ENCODE measurements at places on chromosomes 1 and 21.

DNA sequence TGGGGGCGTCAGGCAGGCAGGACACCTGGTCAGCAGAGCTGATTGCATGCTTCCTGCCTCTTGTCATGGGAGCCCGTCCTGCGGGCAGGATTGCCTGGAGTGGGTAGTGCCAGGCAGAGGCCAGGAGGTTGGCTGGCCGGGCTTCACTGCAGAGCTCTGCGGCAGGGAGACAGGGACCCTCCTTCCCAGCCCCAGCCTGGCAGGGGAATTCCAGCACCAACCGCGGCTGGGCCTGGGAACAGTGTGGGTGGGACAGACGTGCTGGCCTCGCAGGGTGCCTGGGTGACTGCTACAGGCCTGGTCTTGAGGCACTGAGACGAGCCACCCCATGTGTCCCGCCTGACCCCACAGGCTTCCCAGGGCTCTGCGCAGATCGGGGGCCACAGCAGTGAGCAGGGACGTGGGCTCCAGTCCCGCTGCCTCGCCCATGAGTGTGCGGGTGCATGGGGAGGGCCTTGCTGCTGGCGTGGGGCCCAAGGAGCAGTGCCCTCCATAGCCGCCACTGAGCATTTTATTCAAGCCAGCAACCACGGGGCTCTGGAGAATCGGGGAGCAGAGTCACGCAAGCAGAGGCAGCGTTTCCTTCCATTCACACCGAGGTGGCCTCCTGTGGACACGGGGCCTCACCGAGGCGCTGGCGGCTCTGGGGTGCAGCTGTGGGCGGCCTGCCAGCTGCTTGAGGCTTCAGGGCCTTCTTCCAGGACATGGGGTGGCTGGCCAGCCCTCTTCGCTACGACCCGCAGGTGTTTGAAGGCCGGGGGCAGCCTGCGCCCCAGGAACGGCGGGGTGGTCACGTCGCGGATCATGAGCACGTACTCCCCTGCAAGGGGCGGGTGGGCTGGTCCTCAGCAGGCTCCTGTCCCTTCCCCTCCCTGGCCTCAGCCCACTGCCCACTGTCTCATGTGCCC, 70.3 kb downstream of the MORN1 start:
- DNase-seq: no peak

DNA sequence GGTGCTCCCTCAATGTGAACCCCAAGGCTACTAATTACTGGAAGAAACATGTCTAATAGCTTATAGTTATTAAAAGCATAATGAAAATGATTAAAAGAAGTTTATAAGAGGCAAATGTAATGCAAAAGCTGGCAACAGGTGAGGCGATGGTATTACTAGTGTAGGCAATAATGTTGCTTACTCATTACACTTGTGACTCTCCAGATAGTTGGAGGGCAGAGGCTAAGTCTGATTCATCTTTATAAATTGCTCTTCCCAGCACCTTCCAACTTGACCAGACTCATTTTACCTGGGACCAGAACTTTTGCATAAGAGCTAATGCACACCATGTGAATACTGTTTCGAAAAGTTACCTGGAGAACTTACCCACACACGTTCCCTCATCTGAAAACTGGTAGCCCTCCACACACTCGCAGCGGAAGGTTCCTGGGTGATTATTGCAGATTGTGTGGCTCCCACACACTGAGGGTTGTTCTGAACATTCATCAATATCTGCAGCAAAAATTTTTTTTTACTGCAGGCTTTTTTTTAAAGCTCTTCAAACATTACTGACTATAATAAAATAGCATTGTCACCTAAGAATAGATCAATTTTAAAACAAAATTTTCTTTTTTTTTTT, 48.0 kb downstream of the NID1 start:
- no peak for DNase-seq

DNA sequence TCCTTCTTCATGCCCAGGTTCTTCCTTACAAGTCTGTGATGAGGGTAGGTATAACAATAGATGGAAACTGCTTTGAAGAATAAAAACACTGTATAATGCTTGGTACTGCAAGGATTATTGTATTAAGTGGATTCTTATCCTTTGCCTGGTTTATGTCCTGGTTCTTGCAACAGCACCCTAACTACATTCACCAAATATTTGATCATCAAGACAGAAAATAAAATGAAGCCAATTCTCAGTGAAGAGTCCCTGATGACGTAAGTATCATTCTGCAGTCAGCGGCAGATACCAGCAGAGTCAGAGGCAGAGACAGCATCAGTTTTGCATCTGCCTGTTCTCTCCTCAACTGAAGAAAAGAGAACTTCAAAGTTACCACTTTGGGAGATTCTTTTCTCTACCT, 19.7 kb downstream of the ARHGEF11 start:
- no peak for DNase-seq

DNA sequence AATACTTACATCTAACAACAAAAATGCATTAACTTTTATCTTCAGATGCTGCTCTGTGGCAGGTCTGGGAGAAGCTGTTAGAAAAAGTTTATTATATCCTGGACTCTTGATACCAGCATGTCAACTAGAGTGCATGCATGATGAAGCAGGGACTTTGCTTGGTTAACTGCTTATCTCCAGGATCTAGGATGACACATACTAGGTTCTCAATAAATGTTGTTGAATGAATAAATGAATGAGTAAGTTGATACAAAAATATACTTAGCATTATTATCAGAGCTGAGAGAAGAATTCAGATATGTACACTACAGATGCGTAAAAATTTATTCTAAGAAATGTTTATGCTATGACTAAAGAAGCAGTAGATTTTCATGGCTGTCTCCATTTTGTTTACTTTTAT, 304.3 kb downstream of the LTN1 start:
- DNase-seq: no peak

GRCh38 chr1:180309338-180309737, 79.3 kb downstream of the LHX4 start:
- no peak for DNase-seq

All from stimulated activated CD4-positive, alpha-beta T cell treated with anti-CD3 and anti-CD28 coated beads, Interleukin-2, amount 100 ng/mL, for 48 hours (primary cell).